ENCODE measurements at places on chromosomes 6 and 20.

GRCh38 chr6:6588924-6589709, 597 bp downstream of the LY86 start:
- DNase-seq: no peak

DNA sequence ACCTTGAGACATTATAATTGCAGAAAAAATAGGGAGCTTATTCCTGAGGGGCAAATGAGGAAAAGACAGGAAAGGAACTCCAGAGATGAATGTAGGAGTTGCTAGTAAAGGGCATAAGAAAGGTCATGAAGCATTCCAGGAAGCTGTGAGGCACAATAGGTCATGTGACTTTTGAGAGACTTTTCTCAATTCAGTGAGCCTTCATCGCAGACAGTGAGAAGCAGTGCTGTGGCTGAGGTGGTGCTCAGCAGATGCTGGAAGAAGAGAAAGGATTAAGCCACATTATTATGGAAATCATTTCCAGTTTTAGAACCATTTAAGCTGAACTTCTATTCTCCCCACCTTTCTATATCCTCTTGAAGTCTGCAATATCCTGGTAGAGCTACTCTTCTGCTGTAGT, 4.1 kb downstream of the SPTLC3 start:
- DNase-seq: no peak

DNA sequence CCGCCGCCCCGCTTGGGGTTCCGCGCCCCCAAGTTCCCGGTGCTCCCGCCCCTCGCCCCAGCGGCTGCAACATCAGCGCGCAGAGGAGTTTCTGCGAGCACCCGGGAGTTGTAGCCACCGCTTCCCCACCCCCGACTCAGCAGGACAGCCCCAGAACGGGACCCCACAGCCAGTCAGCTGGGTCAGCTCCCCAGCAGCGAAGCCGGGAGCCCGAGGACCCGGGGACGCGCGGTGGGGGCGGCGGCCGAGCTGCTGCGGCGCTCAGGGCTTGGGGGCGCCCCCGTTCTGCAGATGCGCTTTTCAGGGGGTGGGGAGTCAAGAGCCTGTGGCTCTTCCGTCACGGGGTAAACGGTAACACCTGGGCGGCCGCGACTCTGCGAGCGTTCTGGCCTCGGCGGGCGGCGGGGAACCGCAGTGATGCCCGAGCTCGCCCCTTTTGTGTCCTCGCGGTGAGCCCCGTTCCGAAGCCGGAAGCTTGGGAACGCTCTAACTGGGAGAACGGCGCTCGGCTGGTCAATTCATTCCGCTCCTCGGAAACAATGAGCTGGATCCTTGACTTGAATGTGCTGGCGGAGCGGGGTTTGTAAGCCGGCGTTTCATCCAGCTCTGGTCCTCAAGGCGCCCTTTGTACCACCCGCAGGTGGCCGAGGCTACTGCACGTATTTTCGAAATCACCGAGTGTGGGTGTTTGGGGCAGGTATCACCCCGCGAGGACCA, 774 bp downstream of the PLEKHG1 start:
- DNase-seq: peak; percentile 80

DNA sequence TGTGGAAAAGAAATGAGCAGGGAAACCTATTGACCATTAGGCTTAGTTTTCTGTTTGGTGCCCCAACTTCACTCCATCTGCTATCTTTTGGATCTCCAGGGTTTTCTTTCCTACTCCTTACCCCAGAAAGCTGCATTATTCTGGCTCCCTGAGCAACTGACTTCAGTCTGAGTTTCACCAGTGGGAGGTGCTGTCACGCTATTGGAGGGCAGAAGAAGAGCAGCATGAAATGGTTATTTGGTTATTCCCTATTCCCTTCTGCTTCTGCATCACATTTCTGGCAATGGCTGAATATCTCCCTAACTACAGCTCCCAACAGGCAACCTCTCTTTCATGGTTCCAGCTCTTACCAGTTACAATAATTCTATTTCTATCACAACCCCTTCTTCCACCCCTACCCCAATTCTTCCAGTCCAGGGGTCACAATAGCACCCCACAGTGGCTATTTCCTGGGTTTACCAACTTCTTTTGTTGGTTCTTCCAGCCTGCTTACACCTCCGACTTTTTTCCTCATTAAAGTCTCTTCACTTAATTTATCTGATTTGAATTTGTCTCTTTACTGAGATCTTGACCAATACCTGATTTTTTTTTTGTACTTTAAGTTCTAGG, 311.5 kb downstream of the PLCB1 start:
- no peak for DNase-seq

GRCh38 chr6:151430886-151431285, 21.0 kb downstream of the RMND1 start:
- no peak for DNase-seq

- DNase-seq: no peak
Observed at GRCh38 chr6:98380589-98380988, 453.8 kb upstream of the POU3F2 start.

GRCh38 chr20:24149881-24150307, 161.3 kb upstream of the GGTLC1 start:
- no peak for DNase-seq

DNA sequence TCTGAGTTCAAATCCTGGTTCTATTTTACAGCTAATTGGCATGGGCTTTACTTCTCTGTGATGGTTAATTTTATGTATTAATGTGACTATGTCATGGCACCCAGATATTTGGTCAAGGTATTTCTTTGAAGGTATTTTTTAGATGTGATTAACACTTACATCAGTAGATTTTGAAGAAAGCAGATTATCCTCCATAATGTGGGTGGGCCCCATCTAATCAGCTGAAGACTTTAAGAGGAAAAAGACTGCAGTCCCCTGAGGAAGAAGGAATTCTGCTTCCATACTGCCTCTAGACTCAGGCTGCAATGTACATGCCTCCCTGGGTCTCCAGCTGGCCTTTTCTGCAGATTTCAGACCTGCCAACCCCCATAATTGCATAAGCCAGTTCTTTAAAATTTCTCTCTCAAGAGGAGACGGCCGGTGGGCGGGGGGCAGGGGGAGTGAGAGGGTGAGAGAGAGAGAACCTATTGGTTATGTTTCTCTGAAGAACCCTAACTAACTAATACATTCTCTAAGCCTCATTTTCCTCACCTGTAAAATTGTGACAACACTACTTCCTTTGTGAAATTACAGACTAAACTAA, 338.2 kb upstream of the PRDM1 start:
- no peak for DNase-seq

DNA sequence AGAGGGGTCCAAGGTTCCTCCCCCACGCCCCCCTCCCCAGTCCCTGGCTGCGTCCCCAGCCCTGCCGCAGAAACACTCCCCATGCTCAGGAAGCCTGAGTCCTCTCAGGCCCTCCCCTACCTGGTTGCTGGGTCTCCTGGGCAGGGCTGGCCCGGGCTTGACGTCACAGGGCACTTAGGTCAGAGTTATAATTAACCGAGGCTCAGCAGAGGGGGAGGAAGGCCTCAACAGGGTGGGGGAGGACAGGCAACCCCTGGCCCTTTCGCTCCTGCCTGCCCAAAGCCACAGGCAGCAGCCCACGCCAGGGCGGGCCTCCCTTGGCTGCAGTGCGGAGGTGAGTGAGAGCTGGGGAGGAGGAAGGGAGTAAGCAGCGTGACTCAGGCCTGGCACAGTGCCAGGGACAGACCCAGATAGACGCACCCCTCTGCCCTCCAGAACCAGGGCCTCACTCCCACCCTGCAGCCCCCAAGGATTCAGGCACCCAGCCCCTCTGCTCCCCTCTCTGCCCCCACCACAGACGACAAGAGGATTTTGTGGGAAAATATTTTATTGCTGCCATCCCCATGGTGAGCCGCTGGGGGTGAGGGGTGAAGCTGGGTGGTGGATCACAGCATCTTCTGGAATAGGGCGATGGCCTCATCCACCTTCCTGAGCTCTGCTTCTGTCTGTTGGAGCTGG, at the start of gene VWA7:
Gene VWA7, minus strand, starts transcription at position 340 of the 678 bp plus-strand sequence. CDS start 549 bp downstream, outside the sequence.
- DNase-seq: peak; percentile 86

- DNase-seq: no peak
Observed at GRCh38 chr20:5834436-5835005, 84.3 kb downstream of the SHLD1 start.

DNA sequence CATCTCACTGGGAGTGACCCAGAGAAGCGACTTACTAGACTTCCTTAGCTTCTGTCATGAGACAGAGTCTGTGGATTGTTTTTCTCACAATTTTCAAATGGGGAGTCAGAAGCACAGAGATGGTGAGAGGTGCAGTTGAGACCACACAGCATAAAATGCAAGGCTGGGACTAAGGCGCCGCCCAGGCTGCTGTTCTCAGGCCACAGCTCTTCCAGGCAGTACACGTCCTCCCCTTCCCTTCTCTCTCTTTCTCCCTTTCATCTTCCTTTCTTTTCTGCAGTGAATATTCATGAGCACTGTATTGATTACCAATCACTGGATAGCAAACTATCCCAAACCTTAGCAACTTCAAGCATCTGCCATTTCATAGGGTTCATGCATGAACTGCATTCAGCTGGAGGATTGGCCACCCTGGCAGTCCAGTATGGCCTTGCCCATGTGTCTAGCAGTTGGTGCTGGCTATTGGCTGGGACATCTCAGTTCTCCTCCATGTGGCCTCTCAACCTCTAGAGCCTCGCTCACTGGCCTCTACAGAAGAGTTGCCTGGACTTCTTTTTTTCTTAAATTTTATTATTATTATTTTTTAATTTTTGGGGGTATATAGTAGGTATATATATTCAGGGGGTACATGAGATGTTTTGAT, 11.4 kb downstream of the BCAS4 start:
- no peak for DNase-seq

GRCh38 chr6:72032086-72032485, 145.7 kb downstream of the RIMS1 start:
- peak; percentile 3 for DNase-seq

GRCh38 chr6:146595972-146596731, 2.6 kb upstream of the ADGB start:
- no peak for DNase-seq

DNA sequence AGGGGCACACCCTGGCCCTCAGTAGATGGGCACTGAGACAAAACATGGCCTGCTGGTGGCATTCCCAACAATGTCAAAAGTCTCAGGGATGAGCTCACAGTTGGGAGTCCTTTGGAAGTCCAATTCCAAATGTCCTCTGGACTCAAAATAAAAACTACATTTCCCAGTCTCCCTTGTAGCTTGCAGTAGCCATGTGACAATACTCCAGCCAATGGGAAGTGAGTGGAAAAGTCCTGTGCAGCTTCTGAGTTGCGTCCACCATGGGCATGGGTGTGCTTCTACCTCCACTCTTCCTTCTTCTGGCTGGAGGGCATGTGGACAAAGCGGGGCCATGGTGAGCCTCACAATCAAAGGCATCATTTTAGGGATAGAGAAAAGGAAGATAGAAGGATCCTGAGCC, 5.8 kb upstream of the ADAM33 start:
- DNase-seq: peak; percentile 88

DNA sequence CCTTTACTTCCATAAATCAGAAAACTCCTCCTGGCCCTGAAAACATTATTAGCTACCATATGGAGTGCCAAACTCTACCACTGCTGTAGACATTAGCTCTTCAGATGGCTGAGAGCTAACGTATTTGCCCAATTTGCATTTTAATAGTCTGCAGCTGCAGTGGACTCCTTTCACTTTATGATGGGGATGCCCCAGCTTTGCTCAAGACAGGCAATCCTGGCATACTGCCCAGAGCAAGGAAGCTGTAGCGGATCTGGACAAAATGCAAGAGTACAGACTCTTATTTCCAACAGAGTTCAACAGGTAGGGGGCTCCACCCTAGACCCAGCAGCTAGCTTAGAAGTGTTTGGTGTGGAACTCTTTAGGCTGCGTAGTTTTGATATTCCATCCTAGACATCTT, 246.7 kb downstream of the FOXC1 start:
- no peak for DNase-seq

DNA sequence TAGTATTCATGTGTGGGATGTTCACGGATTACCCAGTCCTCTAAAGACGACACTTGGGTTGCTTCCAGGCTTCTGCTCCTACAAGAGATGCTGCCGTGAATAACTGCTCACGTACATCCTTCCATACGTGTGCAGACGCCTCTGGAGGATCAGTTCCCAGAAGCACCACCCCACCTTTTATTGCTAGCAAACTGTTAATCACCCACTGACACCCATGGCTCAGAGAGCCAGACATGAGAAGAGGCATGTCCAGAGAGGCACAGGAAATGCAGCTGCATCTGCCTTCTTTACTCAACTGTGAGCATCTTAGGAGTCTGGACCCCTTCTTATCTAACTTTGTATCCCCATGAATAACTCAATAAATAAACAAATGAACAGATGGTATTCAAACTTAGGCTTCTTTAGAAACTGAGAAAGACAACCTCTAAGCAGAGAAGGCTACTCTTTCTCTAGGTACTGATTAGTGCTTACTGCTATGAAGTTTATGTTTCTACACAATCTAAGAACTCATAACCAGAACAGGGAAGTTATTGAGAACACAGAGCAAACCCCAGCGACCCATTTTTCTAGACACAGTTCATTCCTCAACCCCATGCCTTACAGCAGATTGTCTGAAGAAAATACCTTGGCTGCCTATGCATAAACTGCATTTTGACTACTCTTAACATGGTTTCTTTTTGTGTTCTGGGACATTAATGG, 228.7 kb upstream of the RREB1 start:
- DNase-seq: no peak

GRCh38 chr20:20367575-20368417, at the start of gene INSM1:
INSM1 (plus strand) TSS chr20:20368104; CDS start chr20:20368268, 164 bp downstream.
- DNase-seq: no peak

DNA sequence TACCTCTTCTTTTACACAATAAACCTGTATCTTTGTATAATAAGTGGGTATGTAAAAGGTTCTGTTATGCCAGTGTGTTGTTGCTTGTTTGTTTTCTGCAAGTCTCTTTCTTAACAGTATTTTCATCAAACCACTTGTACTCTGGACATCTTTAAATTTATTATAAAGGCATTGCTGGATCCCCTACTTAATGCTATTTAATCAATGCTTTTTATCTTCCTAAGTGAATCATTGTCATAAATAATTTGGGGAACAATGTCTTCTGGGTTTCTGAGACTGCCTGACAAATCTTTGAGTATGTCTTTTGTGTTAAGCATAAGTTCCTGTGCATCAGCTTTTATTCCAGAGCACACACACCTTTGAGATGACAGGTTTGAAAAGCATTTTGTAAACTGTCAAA, 64.7 kb downstream of the ITCH start:
- DNase-seq: no peak

GRCh38 chr6:70131528-70131927, 171.4 kb downstream of the COL9A1 start:
- no peak for DNase-seq

- DNase-seq: no peak
Observed at GRCh38 chr20:13611611-13612125, 27.1 kb downstream of the TASP1 start.

- DNase-seq: no peak
Observed at GRCh38 chr6:112017169-112017568, 36.7 kb upstream of the CCN6 start.
